ENCODE measurements at places on chromosomes 5 and 9.

DNA sequence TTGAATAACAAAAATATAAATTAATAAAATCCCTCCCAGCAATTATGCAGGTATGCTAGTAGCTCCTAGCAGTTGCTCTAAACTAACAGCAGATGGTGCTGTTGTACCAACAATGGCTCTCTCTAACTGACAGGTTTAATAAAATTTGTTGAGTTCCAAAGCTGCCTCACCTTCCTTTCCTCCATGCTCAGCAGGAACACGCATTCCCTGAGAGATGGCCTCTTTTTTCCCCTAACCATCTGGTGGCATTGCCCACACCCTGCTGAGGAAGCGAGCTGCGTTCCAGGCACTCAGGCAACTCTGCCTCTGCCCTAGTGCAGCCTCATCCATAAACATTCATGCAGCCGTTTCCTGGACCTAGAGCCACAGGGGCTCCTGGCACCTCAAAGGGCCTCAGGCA, 106.2 kb downstream of the KLHL3 start:
- peak; percentile 48 for DNase-seq

DNA sequence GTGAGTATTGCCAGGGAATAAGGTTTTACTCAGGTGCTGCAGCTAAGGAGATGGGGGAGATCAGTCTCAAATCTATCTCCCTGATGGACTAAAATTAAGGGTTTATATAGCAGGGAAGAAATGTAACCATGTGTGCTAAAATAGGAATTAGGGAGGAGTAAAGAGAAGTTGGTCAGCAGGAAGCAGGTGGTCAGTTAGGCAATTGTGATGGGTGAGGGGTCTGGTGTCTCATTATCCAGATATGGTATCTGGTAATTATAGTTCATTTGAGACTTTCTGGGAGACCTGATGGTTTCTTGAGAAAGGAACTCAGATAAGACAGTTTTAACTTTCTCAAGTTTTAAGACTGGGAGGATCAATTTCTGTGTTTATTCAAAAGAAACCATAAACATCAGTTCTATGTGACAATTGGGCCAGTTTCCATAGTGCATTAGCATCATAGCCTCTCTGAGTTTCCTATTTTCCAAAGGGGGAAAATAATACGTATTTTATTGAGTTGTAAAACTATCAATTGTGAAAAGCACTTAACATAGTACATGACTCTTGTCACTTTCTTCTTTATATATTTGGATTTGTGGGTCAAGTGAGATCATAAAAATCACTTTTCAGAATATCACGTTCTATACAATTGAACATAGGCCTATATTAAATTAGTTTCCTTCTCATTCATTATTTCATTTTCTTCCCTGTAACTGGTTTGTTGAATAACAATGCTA, 115.9 kb downstream of the ZSWIM6 start:
- DNase-seq: no peak

DNA sequence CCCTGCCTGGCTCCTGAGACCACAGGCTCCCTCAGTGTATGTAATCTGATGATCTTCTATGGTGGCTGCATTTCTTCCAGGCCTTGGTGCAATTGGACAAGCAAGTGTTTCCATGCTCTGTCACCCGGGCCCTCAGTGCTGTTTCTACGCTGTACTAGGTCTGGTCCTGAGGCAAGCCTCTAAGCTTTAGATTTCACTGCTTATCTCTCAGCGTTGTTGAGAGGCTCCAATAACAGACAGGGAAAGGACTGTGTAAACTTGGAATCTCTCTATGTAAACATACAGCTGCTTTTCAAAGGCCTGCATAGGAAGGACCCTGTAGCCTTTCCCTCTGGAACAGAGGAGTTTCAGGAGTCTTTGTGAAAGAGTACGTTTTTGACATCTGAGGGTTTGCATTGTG, 38.6 kb upstream of the NFIB start:
- no peak for DNase-seq

DNA sequence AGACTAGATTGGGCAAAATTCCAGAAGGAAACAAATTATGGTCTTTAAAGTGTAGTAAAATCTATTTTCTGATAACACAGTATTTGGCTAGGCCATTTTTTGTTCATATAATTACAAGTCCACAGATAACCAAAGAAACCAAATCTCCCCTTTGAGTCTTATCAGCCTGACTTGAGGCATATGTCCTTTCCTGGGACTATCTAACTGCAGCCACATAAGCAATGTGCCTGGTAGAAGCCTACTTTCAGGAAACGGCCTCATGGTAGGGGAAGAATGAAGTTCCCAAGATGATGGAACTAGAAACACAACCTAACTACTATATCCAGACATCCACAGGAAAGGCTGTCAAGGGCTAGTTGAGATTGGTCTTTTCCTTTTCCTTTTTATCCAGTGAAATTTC, 130.0 kb downstream of the PIK3R1 start:
- no peak for DNase-seq

GRCh38 chr9:70902171-70902570, 219.2 kb downstream of the TRPM3 start:
- DNase-seq: no peak

DNA sequence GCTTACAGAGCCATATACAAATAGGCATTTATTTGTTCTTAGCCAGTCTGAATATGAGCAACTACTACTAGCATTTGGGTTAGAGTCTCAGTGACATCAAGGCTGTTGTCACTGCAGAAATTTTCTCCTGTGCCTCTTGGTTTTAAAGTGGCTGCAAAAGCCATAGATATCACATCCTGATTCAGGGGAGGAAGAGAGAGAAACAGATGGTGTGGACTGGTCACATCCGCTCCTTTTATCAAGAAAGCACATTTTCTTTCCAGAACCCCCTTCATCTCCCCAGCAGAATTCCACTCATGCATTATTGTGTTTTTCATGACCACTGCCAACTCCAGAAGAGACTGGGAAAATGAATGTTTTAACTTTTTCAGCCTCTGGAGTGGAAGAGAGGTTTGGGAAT, 69.8 kb downstream of the PTTG1 start:
- DNase-seq: no peak

DNA sequence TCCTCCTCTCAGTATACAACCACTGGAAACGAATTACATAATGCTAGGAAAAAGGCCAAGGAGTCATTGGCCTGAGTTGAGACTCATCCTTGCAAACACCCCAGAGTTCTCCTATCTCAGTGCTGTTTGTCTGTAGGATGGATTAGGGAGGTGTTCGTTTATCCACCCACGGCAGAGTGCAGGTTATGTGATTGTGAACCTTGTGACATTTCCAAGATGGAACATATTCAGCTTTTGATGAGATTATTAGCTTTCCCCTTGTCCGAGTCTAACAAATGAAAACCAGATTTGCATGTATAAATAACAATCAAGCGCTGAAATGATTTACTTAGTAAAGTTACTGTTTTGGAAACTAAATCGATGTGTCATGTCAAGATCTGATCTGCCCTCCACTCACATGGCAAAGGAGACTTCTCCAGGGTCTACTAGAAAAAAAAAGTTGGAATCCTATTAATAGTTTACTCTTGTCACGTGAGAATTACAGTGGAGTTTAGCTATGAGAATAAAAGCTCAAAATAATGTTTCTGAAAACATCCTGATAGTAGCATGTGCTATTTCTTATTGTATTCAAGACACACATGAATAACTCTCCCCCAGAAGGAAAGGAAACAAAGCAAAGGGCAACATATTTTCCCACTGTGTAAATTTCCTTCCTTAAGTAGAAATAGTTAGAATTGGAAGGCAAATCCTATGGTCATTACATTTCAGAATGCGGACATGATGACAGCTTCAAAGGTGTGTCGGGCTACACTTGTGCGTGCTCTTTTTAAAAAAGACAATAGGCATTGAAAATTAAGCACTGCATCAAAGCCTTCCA, 600.4 kb downstream of the EBF1 start:
- DNase-seq: no peak

- no peak for DNase-seq
Observed at GRCh38 chr9:82930116-82930515, 132.8 kb downstream of the RASEF start.

DNA sequence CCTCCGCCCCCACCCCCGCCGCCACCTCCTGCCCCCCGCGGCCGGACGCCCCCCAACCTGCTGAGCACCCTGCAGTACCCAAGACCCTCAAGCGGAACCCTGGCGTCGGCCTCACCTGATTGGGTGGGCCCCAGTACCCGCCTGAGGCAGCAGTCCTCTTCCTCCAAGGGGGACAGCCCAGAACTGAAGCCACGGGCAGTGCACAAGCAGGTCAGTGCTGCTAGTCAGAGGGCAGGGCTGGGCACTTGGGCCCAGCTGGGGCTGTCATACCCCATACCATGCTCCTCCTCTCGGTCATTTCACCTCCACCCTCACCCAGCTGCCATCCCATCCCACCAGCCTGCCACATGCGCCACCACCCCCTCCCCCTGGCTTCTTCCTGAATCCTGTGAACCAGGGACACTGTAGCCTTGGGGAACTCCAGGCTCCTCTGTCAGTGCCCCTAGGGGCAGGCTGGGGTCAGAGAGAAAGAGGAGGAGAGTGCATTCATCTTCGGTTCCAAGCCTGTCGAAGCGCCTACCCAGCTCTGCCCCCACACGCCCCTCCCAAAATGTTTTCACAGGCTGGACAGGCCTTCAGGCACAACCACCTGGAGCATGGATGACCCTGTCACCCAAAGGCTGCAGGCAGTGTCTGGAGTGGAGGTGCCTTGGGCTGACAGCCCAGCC, 122.0 kb downstream of the DAB2IP start:
- DNase-seq: no peak

- DNase-seq: no peak
Observed at GRCh38 chr9:94554078-94554438, 825 bp upstream of the PCAT7 start.
